ENCODE measurements at places on chromosomes 5 and 9.
A peak's percentile ranks its signal among the peaks of the same experiment; 100 is the strongest.

- DNase-seq: no peak
These were observed 169.6 kb upstream of the SNX2 start for GRCh38 chr5:122605236-122605635.

DNA sequence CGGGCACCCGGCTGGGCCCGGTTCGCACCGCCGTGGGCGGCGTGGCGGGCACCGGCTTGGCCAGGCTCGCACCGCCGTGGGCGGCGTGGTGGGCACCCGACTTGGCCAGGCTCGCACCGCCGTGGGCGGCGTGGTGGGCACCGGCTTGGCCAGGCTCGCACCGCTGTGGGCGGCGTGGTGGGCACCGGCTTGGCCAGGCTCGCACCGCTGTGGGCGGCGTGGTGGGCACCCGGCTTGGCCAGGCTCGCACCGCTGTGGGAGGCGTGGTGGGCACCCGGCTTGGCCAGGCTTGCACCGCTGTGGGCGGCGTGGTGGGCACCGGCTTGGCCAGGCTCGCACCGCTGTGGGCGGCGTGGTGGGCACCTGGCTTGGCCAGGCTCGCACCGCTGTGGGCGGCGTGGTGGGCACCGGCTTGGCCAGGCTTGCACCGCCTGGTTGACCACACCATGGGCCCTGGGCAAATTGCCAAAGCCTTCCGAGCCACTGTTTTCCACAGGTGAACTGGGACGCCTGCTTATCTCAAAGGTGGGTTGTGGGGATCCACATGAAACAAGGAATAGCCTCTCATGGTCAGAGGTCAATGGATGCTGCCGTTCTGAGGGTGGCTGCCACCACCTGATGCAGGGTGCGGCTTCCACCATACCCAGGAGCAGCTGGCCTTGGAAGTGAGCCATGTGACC is 28.2 kb downstream of the ADAMTSL2 start:
- no peak for DNase-seq

DNA sequence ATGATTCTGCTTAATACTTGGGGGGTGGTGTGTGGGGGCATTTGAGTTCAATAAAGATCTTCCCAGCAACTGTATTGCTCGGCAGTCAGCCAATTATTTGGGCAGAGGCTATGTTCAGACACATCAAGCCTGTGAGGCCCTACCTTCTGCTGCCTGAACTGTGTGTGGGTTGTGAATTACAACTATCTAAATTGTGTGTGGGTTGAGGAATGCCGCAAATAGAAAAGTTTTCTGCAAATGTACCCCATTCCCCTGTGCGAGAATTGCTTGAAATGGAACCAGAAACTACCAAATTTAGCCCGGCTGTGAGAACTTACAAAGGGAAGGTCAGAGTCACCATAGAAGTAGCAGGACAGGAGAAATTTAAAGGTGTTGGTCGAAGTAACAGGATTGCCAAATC is 360.0 kb upstream of the PIK3R1 start:
- no peak for DNase-seq

GRCh38 chr5:132010645-132010988 is 841 bp downstream of the ACSL6 start:
- DNase-seq: no peak

DNA sequence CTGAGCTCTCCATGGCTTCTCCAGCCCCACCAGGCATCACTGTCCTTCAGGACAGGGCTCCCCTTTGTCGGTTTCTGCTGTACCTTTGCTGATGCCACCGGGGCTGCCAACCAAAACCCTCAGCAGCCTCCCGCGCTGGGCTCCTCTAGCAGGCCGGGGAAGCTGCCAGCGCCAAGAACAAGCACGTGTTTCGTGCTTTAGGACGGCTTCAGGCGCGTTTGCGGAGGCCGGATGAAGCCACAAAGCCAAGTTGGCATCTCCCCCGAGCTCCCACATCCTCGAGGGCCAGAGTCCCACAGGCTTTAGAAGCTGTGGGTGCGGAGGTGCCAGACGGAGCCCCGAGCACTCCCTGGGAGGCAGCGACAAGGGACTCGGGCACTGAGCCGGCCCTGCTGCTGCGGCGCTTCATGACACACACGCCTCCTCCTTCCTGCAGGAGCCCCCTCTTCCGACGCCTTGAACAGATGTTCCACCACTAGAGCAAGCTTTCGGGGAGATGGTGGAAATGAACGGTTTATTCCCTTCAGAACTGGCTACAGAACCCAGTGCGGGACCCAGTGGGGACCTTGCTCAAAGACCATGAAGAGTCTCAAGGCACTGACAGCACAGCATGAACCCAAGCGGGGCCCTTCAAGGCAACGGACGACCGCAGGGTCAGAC is 36.7 kb downstream of the SARDH start:
- no peak for DNase-seq

- peak; percentile 80 for DNase-seq
These were observed 505 bp downstream of the SPTAN1 start for GRCh38 chr9:128552744-128553440.

DNA sequence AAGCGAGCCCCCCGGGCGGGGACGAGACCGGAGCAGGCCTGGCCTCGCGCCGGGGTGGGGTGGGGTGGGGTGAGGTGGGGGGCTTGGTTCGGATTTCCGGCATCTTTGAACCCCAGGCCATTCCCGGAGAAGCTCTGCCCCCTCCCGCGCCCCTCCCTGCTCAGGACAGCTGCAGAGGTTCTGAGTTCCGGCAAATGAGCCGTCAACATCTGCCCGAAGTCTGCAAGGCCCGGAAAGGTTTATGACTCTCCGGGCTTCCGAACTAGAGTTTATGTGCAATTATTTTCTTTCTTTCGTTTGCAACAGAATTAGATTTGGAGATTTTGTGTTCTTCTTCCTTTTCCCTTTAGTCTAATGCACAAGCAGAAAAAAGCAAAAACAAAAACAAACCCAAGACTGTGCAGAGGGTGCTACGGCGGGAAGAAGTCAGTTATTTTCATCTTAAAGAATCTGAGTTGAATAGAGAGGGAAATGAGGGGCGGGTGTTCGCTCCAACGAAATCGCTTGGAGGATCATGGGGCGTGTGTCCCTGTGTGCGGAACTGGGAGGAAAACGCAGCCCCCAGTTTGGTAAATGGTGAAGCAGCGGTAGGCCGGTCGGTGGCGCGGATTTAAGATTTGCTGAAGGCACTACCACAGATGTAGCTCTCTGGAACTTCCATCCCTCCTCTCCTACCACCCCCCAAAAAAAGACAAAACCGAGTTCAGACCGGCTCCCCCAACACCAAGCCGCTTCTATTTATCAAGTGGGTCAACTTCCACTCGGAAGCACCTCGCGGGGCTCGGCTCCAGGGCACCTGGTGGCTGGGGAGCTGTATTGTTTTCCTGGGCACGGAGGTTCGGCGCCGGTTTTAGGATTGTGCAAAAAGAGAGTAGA is 4.8 kb downstream of the LHX2 start:
- DNase-seq: peak; percentile 40

DNA sequence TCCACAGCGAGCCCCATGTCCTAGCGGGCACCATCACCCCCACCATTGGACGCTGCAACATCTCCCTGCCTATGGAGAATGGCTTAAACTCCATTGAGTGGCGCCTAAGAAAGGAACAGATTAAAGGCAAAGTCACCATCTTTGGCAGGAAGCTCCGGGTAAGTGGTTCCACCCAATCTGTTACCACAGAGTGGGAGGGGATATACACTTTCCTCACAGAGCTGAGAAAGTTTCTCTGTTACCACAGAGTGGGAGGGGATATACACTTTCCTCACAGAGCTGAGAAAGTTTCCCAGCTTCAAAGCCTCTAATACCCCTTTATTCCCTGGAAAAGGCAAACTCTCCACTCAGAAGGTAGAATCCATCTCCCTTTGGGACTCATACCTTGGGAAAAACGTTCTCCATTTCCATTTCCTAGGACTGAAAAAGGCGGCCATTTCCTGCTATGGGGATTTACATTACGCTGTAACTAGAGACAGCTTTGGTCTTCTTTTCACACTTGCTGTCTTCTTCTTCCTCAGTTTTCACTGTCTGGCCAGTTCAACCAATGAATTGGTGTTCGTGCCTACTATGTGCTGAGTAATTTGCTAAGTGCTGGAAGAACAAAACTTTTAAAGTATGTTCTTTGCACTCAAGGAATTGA is 63.4 kb upstream of the WWC1 start:
- DNase-seq: peak; percentile 84

GRCh38 chr5:178548746-178549145 is 41.4 kb downstream of the COL23A1 start:
- DNase-seq: no peak

DNA sequence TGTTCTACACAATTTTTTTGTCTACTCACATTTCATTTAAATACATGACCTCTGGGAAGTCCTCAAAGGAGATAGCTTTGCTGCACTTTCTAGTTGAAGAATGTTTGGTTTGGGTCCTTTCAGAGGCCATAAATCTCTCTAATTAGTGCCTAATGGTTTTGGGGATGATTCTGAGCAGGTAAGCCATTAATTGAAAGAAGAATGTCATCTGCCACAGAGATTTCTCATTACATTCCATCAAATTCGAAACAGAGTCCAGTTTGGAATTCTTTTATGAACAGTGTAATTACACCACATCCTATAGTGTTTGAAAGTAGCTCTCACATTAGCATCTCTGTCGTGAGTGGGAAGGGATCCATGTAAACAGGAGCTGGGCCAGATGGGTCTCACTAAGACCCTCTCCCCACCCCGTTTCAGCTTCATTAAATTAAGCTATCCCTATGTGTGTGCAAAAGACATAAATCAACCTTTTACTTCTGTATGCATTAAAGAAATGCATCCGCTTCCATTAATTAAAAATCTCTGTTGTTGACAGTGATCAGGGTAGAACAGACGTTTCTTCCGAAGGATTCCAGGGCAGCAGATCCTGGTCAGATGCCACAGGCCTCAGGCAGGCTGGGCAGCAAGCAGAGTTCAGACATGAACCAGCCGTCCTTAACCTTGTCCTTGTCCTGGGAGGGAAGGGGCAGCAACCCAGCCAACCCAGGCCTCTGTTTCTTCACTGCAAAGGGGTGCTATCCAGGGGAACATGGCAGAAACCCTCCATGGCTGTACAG is 99.8 kb upstream of the MAP1B start:
- DNase-seq: no peak

GRCh38 chr5:128097781-128098180 is 14.2 kb downstream of the SLC12A2 start:
- DNase-seq: no peak

DNA sequence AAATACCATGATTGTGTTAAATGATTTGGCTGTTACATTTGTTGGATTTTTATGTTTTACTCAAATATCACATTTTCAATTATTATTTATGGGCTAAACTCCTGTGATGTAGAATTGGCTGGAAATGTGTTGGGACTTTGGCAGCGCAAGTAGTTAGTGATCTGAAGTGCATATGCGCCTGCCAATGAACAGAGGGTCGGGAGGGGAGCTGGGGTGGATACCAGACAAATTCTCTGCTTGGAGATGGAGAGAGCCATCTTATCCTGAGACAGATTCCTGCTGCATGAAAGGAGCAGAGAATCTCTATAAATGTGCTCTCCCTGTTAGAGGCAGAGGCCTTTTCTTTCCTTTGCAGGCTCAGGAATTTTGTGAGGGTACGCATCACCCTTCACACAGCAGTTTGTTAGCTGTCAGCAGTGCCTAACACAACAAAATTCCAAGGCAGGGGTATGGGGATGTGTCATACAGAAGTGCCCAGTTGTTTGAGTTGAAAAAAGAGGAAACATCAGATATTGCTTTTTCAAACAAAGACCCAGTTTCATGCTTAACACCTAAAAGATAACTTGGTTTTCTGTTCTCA is 489.1 kb downstream of the CSNK1G3 start:
- no peak for DNase-seq

GRCh38 chr5:57929271-57929670 is 446.7 kb upstream of the ACTBL2 start:
- DNase-seq: no peak

DNA sequence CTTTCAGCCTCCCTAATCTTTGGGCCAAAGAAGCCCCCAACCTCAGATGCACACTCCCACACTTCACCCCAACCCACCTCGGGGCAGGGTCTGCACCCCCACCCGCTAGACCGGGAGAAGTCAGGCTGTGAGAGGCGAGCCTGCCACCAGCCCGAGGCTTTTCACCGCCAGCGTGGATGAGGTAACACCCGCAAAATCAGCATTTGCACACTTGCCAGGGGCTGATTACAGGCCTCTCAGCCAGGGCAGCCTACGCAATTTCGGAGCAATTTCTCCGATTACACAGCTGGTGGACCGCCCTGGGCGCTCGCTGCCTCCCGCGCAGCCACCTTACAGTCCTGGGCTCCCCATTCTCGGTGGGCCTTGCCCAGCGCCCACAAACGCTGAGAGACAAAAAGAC is 68.5 kb downstream of the FOXD1 start:
- DNase-seq: no peak

DNA sequence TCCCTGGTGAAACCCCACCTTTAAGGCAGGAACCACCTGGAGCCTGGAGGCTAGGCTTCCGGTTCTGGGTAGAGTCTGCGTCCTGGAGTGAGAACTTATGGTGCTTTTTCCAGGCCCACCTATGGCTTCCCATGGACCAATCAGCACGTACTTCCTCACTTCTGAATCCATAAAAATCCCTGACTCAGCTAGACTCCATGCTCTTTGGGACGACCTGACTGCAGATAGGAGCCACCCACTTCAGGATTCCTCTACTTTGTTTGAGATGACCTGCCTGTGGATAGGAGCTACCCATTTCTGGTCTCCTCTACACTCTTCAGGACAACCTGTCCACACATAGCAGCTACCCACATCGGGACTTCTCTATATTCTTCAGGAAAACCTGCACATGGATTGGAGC is 168.8 kb upstream of the IRX2 start:
- DNase-seq: no peak

- no peak for DNase-seq
These were observed 48.2 kb downstream of the DBH start for GRCh38 chr9:133684121-133684935.

- no peak for DNase-seq
These were observed 84.6 kb downstream of the PLPP1 start for GRCh38 chr5:55450050-55450765.

GRCh38 chr5:132102944-132103331 is 29.3 kb downstream of the CSF2 start:
- DNase-seq: no peak

DNA sequence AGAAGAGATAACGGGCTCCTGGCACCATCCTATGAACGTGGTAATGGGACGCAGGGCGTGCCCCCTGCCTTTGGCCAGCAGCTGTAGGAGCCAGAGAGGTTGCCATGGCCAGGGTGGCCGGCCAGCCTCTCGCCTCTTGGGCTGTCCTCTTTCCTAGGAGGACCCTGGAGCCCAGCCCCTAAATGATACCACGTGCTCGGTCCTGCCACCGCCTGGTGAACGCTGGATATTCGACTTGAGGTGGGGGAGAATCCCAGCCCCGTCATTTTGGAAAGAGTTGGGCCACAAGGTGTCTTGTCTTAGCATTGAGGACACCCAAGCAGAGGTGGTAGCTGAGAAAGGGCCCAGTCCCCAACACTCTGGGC is 391 bp upstream of the NRG2 start:
- no peak for DNase-seq

DNA sequence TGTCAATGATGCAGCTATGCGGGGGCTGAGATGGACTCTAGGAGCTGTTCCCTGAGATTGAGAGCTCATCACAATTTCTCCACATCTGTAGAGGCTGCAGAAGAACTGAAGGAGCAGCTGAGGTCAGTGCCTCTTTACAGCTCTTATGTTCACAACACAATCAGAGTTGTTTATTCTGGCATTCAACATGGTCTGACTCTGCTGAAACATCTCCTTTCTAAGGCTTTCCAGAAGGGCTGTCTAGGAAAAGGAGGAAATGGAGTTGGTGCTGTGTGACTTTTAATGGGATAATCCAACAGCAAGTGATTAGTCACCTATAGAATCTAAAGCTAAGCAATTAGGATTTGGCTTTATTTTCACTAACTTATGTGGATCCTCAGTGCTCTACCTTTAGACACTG is 6.0 kb downstream of the POU5F2 start:
- DNase-seq: no peak
